Activated CD4-positive, alpha-beta T cell treated with anti-CD3 and anti-CD28 coated beads, Interleukin-2, amount 50 U/mL, for 16 hours (primary cell): ENCODE measurements at places on chromosomes 7 and 10.

DNA sequence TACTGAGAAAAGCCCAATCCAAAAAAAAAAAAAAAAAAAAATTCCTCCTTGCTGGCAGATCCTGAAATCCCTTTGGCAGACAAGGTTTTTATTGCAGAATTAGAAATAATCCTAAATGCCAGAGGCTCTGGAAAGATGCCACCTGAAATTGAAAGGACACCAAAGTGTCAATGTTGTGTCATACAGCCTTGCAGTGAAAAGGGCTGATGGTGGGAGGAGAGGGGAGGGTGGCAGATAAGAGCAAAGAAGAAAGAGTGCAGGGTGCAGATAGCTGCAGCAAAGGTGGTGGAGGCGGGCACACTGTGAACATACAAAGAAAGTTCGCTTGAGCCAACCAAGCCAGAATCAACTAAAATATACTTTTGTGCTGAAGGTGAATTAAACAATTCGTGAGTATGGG lies 8.2 kb upstream of the OPTN start:
- no peak for DNase-seq

DNA sequence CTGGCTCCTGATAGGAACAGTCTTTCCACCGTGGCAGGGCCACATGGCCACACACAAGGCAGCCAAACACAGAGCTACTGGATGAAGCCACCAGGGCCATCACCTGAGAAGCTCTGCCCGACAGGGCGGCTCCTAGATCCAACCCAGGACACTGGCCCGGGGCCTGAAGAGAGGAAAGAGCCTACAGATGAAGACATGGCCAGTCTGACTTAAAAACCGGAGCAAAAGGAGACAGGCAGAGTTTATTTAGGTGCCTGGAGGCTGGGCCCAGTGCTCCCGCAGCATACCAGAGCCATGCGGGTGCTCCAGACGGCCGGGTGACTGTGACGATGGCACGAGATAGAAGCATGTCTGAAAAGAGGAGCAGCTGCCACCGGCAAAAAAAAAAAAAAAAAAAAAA lies 3.9 kb downstream of the TECPR1 start:
- no peak for DNase-seq

GRCh38 chr10:50653758-50654157 lies 30.0 kb upstream of the SGMS1 start:
- DNase-seq = no peak

GRCh38 chr10:127797339-127797738 lies 60.4 kb downstream of the FOXI2 start:
- no peak for DNase-seq

GRCh38 chr10:21814866-21815265 lies 188.7 kb downstream of the DNAJC1 start:
- no peak for DNase-seq

DNA sequence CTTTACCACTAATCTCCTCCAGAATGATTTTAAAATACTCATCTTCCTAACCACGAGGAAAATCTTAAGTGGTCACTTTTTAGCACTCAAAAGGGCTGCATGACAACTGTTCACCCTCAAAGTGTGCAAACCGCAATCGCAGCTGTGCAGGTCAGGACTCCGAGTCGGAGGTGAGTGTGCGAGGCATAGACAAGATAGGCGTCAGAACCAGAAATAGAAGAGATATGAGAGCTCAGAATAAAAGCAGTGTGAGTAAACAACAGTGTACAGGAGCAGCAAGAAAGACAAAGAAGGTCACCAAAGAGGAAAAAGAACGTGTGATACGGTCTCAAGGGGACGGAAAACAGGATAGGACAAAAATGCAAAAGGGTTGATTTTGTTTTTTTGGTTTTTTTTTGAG lies 17.5 kb upstream of the ENO4 start:
- DNase-seq = no peak

DNA sequence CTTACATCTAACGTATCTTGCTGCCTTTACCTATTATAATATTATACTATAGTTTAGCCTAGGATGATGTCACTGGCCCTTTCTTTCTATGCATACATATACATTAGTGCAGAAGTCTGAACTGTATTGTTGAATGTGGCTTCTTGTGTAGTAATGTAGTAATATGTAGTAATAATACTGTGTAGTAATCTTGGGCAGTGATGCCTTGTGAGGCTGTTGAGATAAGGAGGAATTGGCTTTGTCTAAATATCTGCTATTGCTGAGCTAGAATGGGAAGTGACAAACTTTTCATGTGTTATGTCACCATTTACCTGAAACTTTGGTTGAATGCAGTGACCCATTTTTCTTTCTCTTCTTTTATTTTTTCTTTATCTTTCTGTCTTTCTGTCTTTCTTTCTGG lies 11.0 kb downstream of the GLCCI1 start:
- DNase-seq = no peak

DNA sequence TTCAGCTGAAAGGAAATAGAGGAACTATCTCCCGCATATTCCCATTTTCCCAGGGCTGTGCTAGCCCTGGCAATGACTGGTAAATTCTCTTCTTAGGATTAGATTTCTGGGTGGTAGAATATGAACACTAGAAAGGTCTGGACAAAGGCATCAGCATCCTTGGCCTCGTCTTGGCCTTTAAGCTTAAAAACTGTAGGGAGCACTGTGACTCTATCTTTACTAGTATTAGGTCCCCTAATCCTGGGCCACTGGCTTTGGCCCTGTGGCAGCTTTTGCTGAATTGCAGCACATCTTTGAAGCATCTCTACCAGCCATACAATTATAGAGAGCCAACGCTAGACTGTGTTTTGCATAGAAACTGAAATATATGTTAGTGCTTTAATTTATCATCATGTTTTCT lies 41.5 kb upstream of the EBLN1 start:
- peak; percentile 20 for DNase-seq

- no peak for DNase-seq
These were observed 25.6 kb upstream of the CRTAC1 start for GRCh38 chr10:98055841-98056516.

DNA sequence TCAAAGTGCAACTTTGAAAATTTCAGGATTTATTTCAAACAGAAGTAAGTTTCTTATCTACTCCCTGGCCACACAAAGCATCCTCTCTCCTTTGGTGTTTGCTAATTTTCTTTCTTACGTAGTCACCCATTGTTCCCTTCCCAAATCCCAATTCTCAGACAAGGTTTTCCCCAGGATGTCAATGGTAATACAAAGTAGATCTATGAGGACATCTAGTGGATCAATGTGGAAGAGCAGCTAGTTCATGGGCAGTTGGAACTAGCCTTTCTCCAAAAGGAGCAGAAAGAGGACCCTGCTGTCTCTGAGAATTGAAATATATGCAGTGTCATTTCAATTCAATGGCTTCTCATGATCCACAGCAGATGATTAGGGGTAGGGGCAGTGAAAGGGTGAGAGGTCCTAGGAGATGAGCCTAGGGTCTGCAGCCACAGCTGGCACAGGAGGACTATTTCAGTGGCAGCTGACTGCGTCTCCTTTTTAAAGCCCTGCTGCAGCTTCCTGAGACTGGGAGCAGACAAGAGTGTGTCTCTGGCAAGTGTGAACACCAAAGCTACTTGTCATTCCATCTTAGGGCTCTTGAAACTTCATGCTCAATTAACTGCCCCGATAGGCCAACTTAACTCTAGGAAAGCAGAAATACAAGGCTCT lies 632.6 kb downstream of the KCNMA1 start:
- peak; percentile 14 for DNase-seq
